Left renal pelvis (tissue), 4 donors: ENCODE measurements at places on chromosomes 3 and 15.

DNA sequence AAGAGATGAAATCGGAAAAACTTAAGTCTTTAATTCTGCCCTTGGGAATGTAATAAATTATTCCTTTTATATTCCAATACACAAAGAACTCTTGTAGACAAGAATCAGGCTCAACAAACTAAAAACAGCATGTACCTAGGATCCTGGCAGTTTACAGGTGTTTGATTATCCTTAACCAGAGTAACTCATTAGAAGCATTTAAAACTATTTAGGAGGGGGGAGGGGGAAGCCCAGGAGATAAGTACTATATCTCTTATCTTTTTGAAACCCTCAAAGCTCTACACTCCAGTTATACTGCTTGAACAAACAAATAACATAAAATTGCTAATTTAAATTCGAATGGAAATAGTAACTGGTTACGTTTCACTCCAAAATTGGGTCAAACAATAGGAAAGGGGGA lies 1.9 kb downstream of the CNBP start:
- DNase-seq, result no peak

DNA sequence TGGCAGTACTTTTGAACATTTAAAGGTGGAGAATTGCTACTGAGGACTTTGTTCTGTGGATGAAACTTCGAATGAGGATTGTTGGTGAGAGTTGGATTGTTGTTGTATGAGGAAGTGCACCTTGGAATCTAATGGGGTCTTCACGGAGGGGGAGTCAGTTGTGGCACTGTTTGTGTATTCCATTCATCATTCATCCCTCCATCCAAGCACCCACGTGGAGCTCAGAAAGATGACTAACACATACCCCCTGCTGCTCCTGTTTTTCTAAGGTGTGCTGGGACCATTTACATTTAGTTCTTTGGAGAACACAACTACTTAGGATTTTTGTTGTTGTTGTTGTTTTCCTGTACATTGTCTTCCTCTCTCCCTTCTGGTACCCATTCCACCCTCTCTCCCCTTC lies 122.6 kb downstream of the IGF1R start:
- no peak for DNase-seq

DNA sequence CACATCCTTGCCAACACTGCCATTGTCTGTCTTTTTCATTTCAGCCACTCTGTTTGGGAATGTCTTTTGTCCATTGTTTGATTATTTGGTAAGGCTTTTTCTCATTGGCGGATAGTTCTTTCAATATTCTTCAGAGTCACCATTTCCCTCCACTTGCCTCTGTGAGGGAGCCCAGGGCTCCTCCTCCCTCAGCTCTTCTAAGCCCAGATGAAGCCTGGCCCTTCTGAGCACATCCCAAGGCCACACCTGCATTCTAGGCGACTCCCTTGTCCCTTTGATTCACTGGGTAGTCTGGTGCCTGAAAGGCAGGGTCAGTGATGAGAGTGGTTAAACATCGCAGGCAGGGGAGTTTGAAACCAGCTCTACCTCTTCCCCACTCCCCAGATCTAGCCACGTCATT lies 12.4 kb upstream of the LTF start:
- DNase-seq, result no peak

DNA sequence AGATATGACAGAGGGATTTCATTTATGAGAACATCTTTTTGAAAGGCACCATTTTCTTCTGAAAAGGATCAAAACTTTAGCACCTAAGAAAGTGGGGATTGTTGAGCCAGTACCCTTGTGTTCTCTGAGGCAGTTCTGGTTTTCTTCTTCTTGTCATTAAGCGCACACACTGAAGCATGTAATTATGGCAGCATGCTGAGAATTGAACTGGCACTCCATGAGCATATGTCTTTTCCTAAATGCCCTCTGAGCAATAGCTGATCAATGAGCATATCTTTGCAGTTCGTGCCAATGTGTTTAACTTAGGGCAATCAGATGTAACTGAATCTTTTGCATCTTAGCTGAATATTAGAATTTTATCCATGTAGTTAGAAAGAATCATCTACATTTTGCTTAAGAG lies 53.9 kb upstream of the VGLL3 start:
- no peak for DNase-seq

DNA sequence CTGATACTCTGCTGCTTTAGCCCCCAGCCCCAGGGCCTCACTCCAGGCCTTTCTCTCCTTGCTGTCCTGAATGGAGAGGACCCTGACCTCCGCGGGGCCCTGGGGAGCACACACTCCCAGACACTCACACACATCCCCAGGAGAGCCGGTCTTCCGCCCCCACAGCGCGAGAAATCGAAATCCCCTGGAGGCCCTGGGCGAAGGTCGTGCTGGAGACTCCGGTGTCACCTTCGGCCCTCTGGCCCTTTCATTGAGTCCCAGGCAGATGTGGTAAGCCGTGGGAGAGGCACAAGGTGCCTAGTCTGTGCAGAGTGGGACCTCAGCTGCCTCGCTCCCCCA lies 848 bp upstream of the GOLGA8B start:
- DNase-seq, result no peak

GRCh38 chr15:80562033-80562432 lies 133.1 kb upstream of the ABHD17C start:
- DNase-seq, result no peak

DNA sequence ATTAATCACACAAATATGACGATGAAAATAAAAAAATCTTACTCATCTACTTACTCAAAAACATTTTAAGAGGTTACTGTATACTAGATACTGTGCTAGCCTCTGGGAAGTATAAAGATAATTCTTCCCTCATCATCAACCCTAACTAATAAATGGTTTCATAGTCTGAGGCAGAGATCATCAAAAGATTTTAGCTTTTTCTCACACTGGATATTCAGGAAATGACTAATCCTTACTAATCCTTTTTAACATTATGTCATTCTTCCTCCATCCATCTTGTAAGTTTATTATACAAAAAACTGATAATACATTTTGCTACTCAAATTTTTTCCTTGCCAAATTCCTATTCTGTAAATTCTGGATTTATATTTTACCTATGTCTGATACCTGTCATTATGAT lies 29.7 kb downstream of the ACAD11 start:
- DNase-seq, result no peak

- no peak for DNase-seq
These were observed 20.1 kb downstream of the EID1 start for GRCh38 chr15:48898032-48898431.

DNA sequence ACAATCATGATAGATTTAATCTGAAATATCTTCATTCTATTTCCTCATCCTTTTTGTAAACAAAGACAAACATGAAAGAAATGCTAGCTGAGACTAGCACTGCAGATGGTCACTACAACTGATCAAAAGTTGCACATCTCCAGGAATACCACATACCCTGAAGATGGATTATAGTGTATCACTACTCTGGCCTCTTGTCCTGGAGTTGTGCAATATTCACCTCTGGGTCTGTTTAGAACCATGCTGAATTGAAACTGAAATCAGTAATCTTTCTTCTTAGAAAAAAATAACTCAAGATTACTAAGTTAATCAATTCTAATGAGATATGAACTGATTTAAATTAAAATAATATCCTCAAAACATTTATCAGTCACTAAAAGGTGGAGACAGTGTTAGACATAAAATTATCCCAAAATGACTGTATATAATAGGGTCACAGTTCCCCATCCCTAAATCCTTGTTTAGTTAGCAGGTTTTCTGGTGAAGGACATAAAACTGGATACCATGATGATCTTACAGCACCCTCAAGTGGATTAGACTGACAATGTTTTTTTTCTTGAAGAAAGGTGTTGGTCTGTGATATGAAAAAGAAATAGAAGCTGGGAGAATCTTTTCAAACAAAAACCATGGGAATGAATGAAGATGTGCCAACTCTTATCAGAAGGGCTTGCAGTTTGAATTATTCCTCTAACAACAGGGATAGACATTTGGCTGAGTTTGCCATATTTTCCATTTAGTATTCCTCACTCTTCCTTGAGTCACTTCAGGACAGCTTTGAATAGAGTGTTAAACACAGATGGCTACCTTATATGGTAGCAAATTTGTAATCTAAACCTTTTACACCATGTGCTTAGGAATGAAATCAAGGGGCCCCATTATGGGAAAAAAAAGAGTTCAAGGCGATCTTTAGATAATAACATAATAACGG lies 7.1 kb upstream of the TTC14 start:
- no peak for DNase-seq

GRCh38 chr3:143436231-143436930 lies 316.8 kb downstream of the CHST2 start:
- DNase-seq, result no peak

- DNase-seq, result no peak
These were observed 37.6 kb upstream of the DUSP7 start for GRCh38 chr3:52093756-52094545.
